Ovary (tissue), 10 donors: ENCODE measurements at places on chromosomes 6 and 20. TPM values are rescaled to one million over a fixed set of nuclear protein-coding genes. Genes with fewer than 3 reads are reported as not detected.

Gene TINAG
- total RNA-seq, result not detected

Gene AKAP12
- total RNA-seq, result 246 TPM

GRCh38 chr6:37005061-37005810 lies at the start of gene FGD2:
FGD2 (plus strand) TSS chr6:37005655; CDS start chr6:37005818, 163 bp downstream.
- no peak within 1 kb of the TSS for H3K27ac ChIP-seq
- DNase-seq, result no peak
- no peak within 1 kb of the TSS for H3K4me3 ChIP-seq

DNA sequence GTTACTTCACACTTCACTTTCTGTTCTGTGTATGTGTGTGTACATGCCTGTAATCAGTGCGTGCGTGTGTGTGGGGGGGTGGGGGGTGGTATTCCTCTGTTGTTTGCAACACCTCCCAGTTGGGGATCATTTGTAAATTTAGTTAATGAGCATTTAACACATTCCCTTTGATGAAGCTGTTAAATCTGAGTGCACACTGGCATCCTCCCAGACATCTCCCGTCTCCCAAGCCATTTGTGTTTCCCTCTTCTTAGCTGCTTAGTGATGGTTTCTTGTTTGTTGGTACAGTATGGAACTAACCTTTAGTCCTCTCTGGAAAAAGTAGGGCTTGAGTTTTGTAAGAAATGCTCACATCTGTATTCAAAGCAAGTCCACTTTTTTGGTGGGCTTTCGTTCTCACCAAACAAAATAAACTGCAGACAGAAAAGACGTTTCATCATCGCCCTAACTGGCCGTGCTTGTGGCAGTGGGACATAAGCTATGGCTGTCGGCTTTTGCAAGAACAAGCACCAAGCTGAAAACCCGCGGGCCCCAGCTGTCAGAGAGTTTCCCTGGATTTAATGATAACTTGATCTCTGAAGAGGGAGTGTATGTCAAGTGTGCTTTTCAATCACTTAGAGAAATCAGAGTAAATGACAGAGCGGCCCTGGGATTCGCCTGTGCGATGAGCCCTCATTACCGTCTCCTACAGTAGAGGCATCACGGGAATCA lies 54.9 kb upstream of the SASH1 start:
- no peak overlapping the region for H3K4me3 ChIP-seq
- DNase-seq, result no peak
- H3K27me3 ChIP-seq, result no peaks in the 10 kb centered on the region
- H3K4me1 ChIP-seq, result no peaks in the 10 kb centered on the region
